ENCODE measurements at places on chromosomes 16 and 17.

DNA sequence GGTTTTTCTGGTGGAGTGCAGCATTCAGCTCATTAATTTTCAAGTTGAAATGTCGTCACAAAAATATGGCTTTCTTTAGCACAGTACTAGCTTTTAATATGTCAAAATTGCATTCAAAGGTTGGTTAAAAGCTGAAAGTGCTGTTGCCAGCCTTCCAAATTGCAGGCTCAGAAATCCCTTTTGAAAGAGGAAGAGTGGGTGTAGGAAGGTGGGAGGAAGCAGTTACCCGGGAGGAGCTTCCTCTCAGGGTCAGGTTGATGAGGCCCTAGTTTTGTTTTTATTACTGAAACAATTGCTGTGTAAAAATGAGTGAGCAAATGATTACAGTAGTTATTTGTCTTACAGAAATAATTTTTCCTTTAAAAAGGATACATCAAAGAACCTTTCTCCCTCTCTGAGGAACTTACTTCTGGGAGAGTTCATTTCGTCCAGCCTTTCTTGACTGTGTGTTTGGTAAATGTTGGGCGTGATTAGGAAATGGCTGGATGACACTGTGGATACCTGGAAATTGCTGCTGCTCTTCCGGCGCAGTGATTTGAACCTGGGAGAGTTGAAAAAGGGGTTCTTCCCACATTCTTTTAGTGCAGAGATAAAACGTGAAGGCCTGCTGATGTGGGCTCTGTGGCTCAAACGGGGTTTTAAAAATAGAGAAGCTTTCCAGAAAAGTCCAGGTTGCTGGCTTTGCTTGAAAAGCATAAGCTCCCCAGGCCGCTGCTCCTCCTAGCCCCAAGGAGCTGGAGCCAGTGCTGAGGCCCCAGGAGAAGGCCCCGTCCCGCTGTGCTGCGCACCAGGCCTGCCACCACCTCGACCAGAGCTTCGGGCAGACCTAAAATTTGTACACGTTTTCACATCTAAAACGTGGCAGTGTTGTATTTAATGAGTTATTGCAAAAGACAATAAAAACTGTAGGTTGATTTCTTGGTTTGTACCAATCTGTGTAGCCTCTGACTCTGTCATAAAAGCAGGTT is 41.7 kb downstream of the SEC14L1 start:
- no peak for DNase-seq

DNA sequence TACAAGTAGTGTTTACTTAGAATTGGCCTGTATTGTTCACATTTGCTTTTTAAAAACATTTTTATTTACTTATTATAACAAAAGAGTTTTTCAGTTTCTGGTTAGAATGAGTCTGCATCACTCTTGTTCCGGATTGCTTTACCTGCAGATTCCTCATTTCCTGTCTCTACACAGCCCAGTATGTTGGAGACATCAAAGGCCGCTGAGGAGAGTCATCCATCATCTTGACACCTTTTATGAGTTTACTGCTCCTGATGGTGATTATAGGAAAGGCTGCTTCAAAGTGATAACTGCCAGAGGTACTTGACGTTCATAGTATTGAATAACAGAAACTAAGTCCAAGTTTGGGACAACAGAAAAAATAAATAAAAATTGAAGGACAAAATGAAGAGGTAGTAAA is 490.5 kb upstream of the CA10 start:
- no peak for DNase-seq

DNA sequence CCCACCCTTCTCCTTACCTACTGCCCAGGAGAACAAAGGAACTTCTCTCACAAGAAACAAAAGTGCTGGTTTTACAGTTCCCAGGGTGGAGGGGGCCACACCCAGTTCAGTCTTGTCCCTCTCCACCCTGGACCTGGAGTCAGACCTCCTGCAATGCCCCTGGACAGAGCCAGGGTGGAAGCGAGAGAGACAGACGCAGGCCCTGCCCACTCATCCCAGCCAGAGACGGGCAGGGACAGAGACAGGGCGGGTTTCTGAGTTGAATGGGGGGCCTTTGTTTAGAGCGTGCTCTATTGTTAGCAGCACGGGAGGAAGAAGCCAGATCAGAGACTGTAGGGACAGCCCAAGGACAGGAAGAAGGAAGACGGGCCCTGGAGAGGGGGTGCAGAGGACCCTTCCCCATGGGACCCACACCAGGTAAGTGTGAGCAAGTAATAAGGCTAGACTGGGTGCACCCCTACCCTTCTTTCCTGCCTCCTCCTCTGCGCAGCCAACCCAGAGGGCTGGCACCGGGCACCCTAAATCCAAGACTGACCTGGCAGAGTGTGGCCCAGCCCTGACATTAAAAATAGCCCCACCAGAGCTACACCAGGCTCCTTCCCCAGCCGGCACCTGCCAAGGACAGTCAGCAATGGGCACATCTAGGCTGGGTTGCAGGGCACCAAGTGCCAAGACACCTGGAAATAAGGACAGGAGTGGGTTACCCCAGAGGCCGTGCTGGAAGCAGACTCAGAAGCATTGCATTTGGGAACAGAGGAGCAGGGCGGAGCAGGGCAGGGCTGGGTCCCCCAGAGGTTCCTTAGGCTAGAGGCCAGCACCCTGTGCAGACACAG is 10.9 kb downstream of the JUP start:
- no peak for DNase-seq

DNA sequence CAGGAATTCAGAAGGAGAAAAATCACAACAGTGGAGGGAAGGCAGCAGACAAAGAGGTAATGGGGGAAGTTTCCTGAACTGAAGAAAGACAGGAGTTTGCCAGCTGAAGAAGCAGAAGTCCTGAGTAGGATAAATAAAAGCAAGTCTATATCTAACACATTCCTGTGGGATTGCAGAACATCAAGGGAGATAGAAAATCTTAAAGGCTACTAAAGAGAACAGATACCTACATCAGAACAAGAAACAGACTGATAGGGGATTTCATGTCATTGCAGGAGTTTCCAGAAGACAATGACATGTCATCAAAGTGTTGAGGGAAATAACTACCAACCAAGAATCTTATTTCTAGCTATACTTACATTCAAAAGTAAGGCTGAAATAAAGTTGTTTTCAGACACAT is 21.3 kb upstream of the CRYBA1 start:
- no peak for DNase-seq

GRCh38 chr16:86566966-86567700 is 504 bp downstream of the FOXC2 start:
- no peak for DNase-seq

All from activated CD8-positive, alpha-beta memory T cell treated with anti-CD3 and anti-CD28 coated beads, Interleukin-2, amount 50 U/mL, for 4 hours (primary cell).